ENCODE measurements at places on chromosomes 3 and 15.

- no peak for DNase-seq
Measured at GRCh38 chr15:92226020-92226612, 167.6 kb upstream of the ST8SIA2 start.

DNA sequence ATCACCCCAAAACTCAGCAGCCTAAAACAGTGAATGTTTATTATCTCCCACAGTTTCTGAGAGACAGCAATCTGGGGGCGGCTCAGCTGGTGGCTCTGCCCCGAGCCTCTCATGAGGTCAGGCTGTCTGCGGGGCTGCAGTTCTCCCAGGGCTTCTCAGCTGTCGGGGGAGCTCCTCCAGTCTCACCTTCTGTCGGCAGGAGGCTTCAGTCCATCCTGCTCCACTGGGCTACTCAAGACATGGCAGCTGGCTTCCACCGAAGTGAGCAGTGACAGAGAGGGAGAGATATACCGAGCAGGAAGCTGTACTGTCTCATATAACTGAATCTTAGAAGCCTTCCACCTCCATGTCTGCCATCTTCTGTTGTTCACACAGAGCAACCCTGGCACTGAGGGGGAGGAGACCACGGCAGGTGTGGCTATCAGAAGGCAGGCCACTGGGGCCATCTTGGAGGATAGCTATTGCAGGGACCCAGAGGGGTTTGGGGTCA is 72.8 kb upstream of the ITGA11 start:
- no peak for DNase-seq

GRCh38 chr3:192745150-192745549 is 17.8 kb upstream of the FGF12 start:
- DNase-seq: no peak

DNA sequence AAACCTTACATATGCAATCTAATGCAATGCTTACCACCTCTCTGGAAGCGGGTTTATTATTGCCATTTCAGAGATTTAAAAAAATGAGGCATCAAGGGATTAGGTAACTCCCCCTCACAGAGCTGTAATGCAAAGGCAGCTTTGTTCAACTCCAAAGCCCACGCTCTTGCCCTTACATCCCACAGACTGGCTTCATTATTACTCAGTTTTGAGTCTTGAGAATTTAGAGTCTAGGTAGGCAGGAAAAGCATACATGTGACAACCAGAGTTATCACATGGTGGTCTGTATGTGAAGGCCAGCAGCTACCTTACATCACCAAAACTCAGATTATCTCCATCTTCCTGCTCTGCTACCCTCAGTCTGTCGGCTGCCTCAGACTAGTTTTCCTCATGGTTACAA is 326.9 kb downstream of the UACA start:
- no peak for DNase-seq

GRCh38 chr3:43874731-43875130 is 184.0 kb downstream of the ABHD5 start:
- DNase-seq: no peak

GRCh38 chr15:91980502-91981267 is 127.2 kb downstream of the SLCO3A1 start:
- DNase-seq: no peak

DNA sequence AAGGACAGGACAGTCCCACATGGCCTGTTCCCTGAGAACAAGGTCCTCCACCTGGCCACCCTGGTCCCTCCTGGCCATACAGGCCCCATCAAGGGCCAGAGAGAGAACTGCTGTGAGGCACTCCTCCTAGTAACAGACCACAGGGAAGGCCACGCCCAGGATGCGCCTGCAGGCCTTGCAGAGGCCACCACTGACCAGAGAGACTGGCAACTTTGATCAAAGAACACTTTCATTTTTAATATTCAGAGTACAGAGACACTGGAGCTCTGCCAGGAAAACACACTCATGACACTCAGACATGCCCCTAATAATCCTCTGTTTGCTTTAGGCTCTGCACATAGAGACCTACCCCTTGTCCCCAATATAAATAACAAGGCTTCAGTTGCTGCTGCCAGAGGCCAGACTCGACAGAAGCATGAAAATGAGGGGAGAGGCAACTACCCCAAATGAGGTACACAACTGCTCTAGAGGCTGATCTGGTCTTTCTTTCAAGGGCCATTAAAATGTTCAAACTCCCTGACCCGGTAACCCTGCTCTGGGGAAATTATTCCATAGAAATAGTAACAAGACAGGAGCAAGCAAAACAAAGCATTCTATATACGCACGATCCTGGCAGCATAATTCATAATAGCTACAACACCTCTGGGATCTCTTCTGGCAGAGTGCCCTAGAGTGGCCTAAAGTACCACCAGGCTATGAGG is 44.8 kb downstream of the CCDC12 start:
- DNase-seq: no peak

GRCh38 chr15:69496001-69496400 is 43.4 kb downstream of the RPLP1 start:
- no peak for DNase-seq

DNA sequence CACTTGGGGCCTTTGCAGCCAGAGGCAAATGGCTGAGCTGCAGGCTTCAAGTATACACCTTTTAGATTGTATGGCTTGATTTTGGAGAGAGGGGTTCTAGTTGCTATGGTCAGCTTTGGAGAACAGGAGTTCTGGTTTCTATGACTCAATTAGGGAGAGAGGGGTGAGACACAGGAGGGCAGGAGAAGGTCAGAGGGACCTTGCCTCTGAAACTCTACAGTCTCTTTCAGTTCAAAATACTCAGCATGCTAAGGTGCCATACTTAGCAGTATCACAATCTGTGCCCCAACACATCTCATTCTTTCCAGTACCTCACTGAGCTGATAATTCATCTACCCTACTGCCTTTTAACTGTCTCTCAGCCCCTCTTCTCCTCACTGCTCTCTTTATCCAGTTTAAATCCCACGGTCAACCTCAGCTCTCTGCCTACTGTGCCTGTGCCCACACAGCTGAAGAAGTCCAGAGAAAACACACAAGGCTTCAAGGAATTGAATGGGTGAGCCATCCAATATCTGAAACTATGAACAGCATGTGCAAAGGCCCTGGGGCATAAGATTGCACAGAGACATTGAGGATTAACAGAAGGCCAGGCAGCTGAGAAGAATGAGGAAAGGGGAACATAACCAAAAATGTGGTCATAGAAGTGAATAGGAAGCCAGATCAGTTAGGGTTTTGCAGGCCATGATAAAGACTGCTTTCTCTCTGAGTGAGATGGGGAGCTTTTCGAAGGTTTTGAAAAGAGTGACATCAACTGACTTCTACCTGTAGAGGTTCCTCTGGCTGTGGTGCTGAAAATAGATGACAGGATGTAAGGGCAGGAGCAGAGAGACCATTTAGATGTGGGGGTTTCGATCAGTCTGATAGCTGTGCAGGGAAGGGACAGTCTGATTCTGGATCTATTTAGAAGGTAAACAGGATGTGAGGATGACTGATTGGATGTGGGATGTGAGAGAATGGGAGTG is 54.5 kb upstream of the C3orf80 start:
- no peak for DNase-seq

GRCh38 chr3:186775999-186776398 is 7.4 kb upstream of the EIF4A2 start:
- DNase-seq: no peak

DNA sequence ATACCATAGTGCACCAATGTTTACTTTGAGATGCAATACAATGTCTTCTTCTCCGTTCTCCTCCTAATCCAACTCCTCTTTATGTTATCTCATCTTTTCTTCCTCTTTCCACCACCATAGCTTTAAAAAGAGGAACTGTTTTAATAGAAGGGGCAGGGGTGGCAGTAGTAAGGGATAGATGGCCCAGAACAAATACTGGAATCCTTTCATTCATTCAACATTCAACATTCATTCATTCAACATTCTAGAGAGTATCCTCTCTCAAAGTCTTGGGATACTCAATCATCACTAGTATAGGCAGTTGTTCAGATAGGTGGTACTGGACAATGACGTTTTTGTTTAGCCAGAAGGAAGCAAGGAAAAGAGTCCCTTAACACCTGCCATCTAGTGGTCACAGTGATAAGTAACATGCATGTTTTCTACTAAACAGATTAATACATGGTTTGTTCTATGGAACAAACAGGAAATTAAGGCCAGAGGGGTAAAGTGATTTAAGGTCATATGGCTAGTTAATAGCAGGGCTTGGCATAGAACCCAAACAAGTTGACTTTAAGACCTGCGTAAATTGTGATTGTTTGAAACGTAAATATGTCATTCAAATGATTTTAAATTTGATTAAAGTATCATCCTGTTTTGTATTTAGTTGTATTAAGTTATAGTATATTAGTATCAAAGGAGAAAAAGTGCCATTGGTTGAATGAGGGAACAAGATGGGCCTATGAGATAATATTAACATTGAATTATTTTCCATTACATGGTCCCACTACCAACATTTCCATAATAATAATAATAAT is 26.9 kb upstream of the EHHADH start:
- no peak for DNase-seq

GRCh38 chr3:161295325-161295724 is 74.2 kb downstream of the NMD3 start:
- DNase-seq: no peak

DNA sequence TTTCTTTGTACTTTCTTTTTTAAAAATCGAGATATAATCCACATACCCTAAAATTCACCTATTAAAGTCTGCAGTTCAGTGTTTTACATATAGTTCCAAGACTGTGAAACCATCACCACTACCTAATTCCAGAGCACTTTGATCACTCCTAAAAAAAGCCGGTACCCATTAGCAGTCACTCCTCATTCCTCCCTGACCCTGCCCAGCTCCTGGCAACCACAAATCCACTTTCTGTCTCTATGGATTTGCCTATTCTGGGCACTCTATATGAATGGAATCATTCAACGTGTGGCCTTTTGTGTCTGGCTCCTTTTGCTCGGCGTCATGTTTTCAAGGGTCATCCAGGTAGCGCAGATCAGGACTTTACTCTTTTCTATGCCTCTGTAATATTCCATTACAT is 17.3 kb downstream of the TRPM1 start:
- DNase-seq: no peak

DNA sequence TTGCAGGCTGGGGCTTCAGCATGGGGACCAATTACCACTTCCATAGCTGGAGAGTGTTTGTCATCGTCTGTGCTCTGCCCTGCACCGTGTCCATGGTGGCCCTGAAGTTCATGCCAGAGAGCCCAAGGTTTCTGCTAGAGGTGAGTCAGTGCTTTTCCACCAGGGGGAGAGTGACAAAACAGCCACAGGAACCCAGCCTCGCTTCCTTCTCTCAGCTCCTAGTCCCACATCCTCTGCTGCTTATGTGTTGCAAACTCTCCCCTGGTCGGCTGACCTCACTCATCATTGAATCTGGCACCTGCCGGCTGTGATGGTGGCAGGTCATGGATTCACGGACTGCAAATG is 158.3 kb downstream of the SV2B start:
- DNase-seq: no peak

- no peak for DNase-seq
Measured at GRCh38 chr3:40333416-40333815, 23.9 kb downstream of the EIF1B start.

- peak; percentile 40 for DNase-seq
Measured at GRCh38 chr3:152183473-152183872, 85.3 kb upstream of the MBNL1 start.

DNA sequence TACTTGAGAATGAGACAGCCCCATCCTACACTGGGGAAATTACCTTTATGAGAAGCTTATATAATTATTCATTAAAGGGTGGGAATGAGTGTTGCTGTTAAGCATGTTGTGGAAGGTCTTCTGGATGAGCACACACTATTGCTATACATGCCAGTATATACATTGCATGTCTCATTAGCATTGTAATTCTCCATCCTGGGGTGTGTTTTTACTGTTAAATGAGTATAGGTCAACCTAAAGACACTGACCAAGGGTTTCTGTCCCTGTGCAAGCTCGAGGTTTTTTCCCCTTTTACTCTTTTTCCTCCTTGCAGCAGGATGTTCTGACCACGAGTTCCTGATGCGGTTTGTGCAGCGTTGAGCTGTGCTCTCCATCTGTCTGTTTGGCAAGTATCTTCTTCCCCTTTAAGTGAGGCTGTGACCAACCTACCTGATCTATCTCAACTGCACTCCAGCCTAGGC is 7.2 kb upstream of the IVD start:
- no peak for DNase-seq

DNA sequence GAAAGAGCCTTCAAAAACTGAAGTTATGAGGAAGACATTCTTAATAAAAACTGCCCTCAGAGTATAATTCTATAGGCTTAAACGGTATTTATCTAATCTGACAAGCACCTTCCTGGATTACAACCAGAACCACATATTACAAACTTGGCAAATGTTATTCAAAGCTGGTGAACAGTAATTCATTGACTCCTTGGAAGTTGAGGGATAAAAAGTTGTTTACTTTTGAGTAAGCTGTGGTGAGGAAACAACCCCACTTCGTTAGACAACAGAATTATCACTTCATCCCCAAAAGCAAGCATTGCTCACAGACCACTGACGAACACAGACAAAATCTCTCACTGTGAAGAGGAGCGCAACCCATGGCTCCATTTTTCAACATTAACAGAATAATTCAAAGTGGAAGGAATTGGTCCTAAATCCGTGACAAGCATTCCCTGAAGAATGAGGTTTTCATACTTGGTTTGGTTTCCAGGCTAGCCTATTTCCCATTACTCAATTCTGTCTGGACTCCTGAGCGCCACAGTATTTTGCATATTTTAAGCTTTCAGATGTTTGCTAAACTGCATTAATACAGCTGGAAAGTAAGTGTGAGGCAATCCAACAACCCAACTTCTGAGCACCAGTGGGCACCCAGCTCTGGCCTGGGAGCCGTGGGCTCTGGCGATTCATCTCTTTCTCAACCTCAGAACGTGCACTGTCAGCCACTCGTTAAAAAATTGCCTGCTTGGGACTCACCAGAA is 32.7 kb downstream of the LRIG1 start:
- DNase-seq: no peak

- DNase-seq: no peak
Measured at GRCh38 chr3:40985195-40985594, 214.1 kb upstream of the CTNNB1 start.

DNA sequence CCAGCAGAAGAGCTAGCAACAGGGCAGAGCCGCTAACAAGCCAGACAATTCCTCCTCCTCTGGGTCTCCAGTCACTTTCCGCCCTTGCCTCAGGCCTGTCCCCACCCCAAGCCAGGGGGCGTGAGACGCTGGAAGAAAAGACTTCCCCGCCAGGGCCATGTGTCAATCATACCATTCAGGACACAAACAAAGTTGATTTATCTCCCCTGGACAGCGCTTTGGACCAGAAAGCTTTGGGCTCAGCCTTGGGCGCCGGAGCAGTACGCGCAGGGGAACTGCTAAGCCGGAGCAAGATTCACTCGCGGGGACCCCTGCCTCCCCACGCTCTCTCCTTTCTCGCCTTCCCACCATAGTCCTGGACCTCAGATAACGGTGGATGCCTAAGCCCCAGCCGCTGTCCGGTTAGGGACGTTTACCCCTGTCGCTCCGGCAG is 479 bp downstream of the LRRC2 start:
- DNase-seq: no peak
